ENCODE measurements at places on chromosomes 13 and 19. TPM values are rescaled to one million over a fixed set of nuclear protein-coding genes. Genes with fewer than 3 reads are reported as not detected.

CXCL17 gene
- not detected for total RNA-seq

PRTN3 gene
- total RNA-seq: not detected

IGFL1 gene
- not detected for total RNA-seq

LRP3 gene
- total RNA-seq: 12.5 TPM

DCT gene
- total RNA-seq: 5.8 TPM

FSD1 gene
- 3.4 TPM for total RNA-seq

CHST8 gene
- total RNA-seq: not detected

ERICH6B gene
- not detected for total RNA-seq
